SK-N-MC (cell line): ENCODE measurements at places on chromosomes 7 and 10.

DNA sequence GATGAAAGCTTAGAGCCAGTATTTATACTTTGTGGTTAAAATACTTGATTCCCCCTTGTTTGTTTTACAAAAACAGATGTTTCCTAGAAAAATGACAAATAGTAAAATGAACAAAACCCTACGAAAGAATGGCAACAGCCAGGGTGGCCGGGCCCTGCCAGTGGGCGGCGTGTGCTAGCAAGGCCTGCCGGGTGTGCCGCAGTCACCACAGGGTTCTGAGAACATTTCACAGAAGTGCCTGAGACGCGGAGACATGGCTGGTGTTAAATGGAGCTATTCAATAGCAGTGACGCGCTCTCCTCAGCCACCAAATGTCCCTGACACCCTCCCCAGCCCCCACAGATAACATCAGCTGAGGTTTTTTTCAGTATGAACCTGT is 14.5 kb downstream of the GPR146 start:
- DNase-seq, result no peak

DNA sequence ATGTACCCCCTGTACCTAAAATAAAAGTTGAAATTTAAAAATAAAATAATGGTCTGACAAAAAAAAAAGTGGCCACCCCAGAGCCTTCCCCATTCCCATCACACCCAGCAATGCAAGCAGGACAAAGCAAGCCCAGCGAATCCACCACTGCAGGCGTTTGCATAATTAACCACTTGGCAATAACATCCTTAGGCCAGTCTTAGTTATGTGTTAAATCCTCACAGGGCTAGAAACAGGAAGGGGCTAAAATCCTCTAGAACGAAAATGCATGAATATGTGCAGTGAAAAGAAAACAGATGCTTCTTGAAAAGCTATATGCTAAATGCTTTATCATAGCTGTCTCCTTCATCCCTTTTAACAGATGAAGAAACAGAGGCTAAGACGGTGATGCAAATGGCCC is 229.7 kb downstream of the GRID1 start:
- no peak for DNase-seq

- no peak for DNase-seq
These were observed 35.4 kb upstream of the HBP1 start for GRCh38 chr7:107133396-107133795.

- DNase-seq, result no peak
These were observed 4.6 kb upstream of the SKAP2 start for GRCh38 chr7:26868841-26869495.

DNA sequence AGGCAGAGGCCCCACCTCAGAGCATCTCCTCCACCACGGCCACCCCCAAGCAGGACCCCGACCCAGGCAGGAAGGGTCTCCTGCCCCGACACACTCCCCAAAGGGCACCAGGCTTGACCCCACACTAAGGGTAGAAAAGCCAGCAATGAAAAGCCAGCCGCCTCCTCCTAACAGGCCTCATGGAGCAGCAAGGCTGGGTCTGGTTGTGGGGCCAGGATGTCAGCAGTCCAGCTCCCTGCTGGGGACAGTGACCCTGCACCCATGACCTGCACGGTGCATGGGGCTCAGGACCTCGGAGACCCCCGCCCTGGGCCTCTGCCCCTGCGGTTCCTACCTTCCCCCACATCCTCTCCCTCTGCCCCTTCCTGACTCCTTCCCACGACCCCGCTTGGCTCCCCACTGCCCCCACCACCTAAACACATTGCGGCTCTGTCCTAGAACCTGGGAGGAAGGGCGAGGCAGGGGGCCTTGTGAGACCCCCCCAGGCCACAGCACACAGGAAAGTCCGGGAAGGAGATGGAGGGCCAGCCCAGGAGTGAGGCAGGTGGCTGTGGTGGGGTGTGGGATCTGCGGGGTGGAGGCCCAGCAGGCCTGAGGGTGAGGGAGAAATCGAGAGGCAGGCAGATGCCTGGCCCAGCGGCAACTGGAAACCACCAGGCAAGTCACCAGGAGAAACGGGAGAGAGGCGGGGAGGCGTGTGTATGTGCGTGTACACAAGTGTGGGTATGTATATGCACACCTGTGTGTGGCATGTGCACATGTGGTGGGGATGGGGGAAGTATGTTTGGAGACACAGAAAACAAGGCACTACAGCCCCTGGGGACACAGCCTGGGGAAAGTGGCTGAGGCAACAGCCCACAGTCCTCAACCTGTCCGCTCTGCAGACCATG is 229.9 kb downstream of the MAD1L1 start:
- DNase-seq, result no peak

GRCh38 chr7:5225616-5226290 is 35.7 kb downstream of the WIPI2 start:
- no peak for DNase-seq

GRCh38 chr7:118298771-118299170 is 74.3 kb downstream of the ANKRD7 start:
- DNase-seq, result no peak

- no peak for DNase-seq
These were observed 444.6 kb downstream of the REEP3 start for GRCh38 chr10:63965846-63966245.

DNA sequence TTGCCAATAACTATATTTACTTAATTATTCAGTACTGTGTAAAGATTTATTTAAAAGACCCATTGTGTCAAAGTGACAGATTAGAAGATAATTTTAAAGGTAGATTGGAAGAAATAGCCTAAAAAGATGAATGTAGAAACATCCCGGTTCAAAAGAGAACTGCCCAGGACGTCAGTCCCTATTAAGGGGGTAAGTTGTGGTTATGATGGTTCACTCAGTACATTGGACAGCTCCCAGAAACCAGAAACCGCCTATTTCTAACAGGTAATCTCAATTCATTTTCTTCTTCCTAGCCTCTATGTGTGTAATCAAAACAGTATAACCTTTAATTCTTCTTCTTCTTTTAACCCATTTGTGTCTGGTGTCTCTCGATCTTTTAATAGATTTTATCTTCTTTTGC is 1.5 kb upstream of the FERD3L start:
- DNase-seq, result no peak

- DNase-seq, result no peak
These were observed 657 bp upstream of the TMEM178B start for GRCh38 chr7:141073173-141073640.

- no peak for DNase-seq
These were observed 1.7 kb downstream of the MBL2 start for GRCh38 chr10:52770904-52771303.

DNA sequence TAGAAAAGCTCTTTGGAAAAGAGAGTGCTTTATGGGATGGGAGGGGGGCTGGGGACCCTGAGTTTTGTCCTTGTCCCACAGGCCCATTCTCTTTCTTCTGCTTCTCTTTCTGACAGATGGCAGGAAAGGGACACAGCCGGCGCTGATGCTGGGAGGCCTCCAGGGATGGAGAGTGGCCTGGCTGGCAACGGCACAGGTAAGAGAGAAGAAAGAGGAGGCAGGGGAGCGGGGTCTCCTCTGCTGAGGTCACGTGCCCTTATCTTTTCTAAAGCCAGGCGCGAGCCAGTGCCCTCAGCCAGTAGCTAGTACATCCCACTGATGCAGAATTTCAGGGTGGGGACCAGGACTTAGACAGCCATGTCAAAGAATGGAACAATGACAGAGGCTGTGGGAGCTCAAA is 9.2 kb downstream of the ZNF775 start:
- no peak for DNase-seq

GRCh38 chr7:164882-165660 is 27.3 kb upstream of the FAM20C start:
- DNase-seq, result no peak

DNA sequence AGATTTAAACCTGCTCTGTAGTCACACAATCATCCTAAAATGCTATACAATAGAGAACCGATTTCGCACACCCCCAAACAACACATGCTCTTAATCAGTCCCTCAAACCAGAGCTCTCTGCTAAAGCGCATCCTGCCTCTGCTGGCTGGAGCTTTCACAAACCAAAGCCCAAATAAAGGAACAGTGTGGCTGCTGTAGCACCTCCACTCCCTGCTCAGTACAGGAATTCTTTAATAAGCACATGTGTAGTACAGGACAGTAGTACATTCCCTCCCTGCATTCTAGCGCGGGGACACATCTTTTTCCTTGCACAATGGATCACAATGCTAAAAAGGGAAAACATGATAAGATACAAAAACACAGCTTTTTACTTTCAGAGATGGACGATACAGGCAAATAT is 684.6 kb downstream of the MAGI2 start:
- DNase-seq, result no peak

DNA sequence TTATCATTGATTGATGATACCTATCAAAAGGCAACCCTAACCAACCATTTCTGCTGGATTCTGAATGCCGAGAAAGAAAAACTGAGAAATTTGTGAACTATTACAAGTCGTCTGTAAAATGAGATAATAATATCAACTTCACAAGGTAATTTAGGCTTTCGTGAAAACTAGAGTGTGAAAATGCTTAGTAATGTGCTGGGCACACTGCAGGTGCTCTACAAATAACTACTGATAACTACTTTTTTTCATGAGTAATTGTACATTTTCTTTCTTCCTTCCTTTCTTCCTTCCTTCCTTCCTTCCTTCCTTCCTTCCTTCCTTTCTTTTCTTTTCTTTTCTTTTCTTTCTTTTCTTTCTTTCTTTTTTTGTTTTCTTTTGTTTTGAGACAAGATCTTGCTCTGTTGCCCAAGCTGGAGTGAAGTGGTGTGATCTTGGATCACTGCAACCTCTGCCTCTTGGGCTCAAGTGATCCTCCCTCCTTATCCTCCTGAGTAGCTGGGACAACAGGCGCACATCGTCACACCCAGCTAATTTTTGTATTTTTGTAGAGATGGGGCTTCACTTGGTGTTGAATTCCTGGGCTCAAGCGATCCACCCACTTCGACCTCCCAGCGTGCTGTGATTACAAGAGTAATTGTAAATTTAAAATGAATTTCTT is 42.9 kb downstream of the BMPR1A start:
- DNase-seq, result no peak

- no peak for DNase-seq
These were observed 7.7 kb upstream of the ADGRA1 start for GRCh38 chr10:133079836-133080682.

GRCh38 chr10:94630017-94630688 is 53.4 kb upstream of the CYP2C18 start:
- no peak for DNase-seq

GRCh38 chr7:111953611-111954010 is 252.6 kb downstream of the DOCK4 start:
- no peak for DNase-seq

DNA sequence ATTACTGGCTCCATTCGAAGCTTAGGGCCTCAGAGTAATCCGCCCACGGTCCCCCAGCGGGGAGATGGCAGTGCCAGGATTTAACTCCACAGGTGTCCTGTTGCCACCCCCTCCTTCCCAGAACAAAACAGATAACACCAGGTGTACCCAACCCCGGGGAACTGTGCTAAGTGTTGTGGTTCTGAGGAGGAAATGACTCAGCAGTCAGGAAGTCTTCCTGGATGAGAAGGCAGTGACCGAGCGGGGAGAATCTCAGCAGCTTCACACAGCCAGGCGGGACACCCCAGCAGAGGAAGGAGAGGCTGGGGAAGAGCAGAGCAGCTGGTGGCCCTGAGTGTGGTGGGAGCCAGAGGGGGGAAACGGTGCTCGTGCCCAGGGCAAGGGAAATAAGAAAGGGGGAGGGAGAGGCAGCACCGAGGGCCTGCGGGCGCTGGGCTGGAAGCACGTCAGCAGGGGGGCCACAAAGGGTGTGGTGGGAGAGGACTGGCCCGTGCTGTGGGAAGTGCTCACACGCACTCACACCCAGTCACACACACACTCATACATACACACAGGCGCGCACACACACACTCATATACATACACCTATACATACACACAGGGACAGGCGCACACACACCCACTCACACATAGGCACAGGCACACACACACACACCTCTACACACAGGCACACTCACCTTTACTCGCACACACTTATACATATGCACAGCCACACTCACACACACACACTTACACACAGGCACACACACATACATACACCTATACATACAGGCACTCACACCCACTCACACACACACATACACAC is 59.8 kb upstream of the CHST15 start:
- DNase-seq, result no peak

DNA sequence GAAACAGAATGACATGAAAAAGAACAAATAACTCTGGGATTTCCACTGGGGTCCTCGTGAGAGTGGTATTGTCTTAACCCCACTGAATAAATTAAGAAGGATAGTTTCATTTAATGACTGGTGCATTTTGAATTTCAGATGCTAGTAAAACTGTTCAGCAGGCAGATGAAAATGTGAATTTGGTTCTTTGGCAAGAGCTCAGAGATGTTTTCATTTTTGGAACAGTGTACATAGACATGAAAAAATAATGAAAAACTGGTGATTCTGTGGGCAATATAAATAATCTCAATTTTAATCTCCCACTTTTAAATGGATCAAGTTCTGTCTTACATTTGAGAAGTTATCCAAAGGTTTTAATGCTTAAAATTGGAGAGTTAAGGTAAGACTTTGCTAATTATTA is 84.1 kb downstream of the TRIL start:
- no peak for DNase-seq

GRCh38 chr10:101617102-101617823 is 29.1 kb downstream of the DPCD start:
- no peak for DNase-seq

DNA sequence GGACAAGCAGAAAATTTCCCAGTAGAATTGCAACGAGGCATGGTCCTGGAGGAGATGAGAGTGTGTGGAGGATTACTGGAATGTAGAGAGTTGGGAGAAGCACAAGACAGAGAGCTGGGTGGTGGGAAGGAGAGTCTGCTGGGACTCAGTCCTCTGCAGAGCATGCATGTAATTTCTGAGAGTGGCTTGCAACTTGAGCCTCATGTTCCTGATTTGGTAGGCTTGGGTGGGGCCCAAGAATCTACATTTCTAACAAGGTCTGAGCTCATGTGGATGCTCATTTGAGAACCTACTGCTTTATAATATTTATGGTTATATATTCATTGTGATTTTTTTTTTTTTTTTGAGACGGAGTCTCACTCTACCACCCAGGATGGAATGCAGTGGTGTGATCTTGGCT is 317.9 kb upstream of the COBL start:
- DNase-seq, result no peak

- DNase-seq, result no peak
These were observed 80.1 kb upstream of the FZD8 start for GRCh38 chr10:35722226-35722625.

- DNase-seq, result no peak
These were observed 574.5 kb downstream of the SUGCT start for GRCh38 chr7:40709062-40709964.

- DNase-seq, result no peak
These were observed 12.4 kb downstream of the SMKR1 start for GRCh38 chr7:129514683-129515082.
